Tibial nerve (tissue), 4 donors: ENCODE measurements at places on chromosomes 11 and 22. TPM values are rescaled to one million over a fixed set of nuclear protein-coding genes. Genes with fewer than 3 reads are reported as not detected.

GRCh38 chr11:77144196-77144856 lies 16.3 kb downstream of the MYO7A start:
- no peak for DNase-seq

DNA sequence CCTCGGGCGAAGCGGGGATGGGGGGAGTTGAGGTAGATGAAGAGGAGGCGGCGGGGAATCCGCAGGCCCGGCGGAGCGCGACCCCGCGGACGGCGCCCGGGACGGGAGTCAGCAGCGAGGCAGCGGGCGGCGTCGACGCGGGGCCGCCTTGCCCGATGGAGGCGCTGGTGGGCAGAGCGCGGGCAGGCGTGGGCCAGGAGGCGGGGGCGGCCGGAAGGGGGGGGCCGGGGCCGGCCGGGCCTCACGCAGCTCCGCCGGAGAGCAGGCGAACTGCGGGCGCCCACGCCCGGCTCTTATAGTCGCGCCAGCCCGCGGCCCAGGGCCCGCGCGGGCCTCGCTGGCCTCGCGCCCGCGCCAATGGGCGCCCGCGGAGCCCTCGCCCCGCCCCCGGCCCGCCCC lies at the start of gene IGF2:
Gene IGF2 (minus strand): TSS at position 267 of the 399 bp plus-strand sequence. CDS start 3,866 bp downstream, outside the sequence.
- no peak for DNase-seq

DNA sequence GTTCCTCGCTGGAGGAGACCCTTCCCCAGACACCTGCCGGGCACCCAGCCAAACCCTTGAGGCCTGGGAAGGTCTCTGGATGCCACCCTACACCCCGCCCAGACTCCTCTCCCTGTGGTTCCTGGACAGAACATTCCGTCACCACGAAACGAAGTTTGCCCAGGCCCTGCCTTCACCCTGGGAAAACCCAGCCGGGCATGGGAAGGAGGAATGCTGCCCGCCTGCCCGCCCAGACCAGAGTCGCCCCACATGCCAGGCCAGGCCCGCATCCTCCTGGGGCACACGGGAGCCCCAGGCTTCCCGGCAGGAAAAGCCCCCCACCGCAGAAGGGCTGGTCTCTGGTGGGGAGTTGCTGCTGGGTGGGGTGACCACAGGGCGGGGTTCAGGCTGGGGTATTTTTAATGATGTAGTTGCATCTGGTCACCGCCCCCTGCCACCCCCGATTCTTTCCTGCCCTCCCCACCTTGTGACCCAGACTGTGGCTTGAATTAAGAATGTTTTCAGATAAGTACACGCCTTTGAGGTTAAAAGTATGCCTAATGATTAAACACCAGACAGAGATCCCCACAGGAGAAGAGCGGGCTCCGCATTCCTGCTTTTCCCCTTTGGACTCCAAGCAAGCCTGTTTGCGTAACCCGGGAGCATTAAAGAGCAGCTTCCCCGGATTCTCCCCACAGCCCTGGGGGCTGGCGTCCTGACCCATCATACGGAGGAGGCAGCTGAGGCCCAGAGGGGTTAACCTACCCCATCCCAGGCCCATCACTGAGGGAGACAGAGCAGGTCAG lies 44.6 kb upstream of the PPARA start:
- DNase-seq: no peak

DNA sequence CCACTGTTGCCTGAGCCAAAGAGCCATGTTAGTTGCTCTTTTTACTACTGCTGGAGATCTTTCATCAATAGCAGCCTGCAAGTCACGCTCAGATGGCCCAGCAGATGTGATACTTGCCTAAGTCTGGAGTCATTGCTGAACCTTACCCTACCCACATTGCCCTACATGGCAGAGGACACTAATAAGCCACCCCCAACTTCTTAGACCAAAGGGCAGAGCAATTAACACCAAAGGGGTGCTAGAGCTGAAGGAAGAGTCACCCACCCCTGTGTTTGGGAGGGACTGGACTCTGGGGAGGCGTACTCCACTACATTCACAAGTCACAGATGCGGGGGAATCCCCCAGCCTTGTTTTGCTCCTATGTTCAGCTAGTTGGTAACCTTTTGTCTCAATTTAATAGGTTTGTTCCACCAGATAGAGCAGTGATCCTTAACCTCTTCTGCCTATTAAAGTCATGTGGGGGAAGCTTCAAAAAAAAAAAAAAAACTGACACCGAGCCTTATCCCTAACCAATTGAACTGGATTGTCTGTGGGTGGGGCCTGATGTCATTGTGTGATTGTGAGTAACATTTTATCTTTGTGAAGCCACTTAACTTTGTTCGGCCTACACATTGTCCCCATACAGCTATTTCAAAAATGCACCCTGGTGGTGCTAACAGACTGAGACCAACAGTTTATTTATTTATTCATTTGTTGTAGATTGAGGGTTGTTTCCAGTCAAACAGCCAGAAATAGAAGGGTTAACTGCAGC lies 13.1 kb downstream of the ADM start:
- no peak for DNase-seq

DNA sequence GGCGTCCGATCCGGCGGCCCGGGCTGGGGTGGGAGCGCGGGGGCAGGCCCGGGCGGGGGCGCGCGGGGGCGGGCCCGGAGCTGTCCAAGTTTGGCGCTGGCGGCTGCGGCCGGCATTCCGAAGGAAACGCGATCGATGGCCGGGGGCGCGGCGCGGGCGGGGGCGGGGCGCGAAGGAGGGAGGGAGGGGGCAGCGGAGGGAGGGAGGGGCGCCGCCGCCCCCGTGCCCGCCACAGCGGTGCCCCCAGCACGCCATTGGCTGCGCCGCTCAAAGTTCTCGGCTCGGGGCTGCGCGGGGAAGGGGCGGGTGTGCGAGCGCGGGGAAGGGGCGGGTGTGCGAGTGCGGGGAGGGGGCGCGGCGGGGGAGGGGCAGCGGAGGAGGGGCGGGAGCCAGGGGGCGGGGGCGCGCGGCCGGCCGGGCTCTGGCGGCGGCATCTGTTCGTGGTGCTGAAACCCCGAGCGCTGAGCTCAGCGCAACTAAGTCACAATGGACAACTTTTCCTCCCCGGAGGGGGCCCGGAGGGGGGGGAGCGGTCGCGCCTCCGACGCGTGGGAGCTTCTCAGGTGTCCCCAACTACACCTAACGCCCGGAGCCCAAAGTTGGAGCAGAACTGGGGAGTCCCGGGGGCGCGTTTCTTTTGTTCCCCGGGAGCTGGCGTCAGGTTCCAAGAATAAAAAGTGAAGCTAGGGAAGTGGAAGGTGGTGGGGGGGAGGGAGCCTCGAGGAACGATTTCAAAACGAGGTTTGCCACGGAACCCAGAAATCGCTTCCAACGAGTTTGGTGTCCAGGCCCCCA lies 2.2 kb downstream of the PHF21B start:
- DNase-seq: no peak

GRCh38 chr11:117591316-117592039 lies 205.5 kb downstream of the DSCAML1 start:
- DNase-seq: no peak

DNA sequence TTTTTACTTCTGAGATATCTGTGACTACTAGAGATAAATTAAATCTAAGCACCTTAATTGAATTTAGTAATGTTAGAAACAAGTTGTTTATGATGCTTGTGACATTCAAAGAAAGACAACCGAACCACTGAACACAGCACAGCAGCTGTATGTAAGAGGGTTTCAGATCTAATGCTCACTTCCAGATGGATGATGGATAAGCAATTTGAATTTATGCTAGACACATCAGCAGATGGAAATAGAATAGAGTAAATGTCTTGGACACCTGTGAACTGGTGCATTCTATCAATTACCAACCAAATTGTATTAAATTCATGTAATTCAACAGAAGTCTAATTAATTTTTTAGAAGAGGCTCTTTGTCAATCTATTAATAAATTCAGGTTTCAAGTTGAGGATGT lies 306.3 kb downstream of the CNTN5 start:
- no peak for DNase-seq

DNA sequence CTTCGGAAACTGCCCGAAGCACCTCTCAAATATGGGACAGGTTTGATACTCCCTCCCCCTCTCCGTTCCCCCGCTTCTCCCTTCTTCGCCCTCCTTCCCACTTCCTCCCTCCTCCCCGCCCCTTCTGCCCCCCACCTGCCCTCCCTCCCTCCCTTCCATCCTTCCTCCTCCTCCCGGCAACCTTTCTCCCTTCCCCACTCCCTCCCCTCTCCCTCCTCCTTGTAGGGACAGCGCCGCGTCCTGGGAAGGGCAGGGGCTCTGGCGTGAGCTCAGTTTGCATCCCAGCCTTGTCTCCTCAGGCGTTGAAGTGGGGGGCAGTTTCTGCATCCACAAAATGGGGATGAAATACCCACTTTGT lies 6.1 kb upstream of the NFAM1 start:
- no peak for DNase-seq

DNA sequence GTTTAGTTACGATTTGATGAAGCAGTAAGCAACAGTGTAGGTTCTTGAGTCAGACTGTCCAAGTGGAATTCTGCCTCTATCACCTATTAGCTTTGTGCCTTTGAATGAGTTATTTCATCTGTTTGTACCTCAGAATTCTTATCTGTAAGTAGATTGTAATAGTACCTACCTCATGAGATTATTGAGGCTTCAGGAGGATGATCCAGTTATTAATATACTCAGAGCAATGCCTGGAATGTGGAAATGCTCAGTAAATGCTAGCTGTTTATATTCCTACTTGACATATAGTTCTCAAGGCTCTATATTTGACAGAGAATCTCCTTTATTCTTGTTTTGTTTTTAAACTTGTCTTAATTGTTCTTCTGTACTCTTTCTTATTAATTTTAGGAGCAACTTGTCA lies 70.1 kb downstream of the SFI1 start:
- DNase-seq: no peak

C11orf86 gene
- not detected for total RNA-seq

DEFB131B gene
- total RNA-seq: not detected

OLFML1 gene
- 1.2 TPM for total RNA-seq

EXPH5 gene
- 4.2 TPM for total RNA-seq
